ENCODE measurements at places on chromosomes 1 and 21. TPM values are rescaled to one million over a fixed set of nuclear protein-coding genes. Genes with fewer than 3 reads are reported as not detected.

The NOTCH2NLA gene
- total RNA-seq = 140 TPM

The IARS2 gene
- 113 TPM for total RNA-seq

The PGLYRP4 gene
- total RNA-seq = not detected

The FHL3 gene
- total RNA-seq = 11.7 TPM
